Ureter (tissue), 1 donor: ENCODE measurements at places on chromosomes 5 and 9. TPM values are rescaled to one million over a fixed set of nuclear protein-coding genes. Genes with fewer than 3 reads are reported as not detected.

GRCh38 chr5:54249210-54250028 lies 61.0 kb downstream of the ARL15 start:
- DNase-seq: no peak

GRCh38 chr9:89077519-89077918 lies 86.3 kb downstream of the S1PR3 start:
- DNase-seq: no peak

- DNase-seq: no peak
Observed at GRCh38 chr5:91176288-91177016, 206.7 kb downstream of the ARRDC3 start.

DNA sequence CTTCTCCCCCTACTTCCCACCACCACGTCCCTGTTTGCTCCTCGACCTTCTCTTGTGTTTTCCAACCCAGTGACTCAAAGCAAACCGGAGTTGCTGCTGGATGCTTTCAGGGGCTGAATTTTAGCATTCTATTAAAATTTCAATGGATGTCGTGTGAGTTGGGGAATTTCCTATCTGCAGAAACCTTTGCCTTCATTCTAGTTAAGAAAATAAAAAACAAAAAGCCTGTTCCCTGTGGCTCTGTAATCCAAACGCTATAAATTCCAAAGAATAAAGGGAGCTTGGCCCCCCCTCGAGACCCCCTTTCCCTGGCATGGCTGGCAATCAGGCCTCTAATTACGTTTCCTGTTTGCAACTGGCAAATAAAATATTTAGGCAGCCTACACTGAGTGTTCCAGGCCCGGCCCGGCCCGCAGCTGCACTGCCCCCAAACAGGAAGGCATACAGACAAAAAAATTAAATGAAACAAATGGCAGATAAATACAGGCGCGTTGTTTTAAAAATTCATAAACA lies 139.4 kb upstream of the PPP1R26 start:
- DNase-seq: no peak

- no peak for DNase-seq
Observed at GRCh38 chr9:115674091-115674490, 479.5 kb upstream of the PAPPA start.

GRCh38 chr9:76629205-76629990 lies 134.8 kb upstream of the PCA3 start:
- no peak for DNase-seq

DNA sequence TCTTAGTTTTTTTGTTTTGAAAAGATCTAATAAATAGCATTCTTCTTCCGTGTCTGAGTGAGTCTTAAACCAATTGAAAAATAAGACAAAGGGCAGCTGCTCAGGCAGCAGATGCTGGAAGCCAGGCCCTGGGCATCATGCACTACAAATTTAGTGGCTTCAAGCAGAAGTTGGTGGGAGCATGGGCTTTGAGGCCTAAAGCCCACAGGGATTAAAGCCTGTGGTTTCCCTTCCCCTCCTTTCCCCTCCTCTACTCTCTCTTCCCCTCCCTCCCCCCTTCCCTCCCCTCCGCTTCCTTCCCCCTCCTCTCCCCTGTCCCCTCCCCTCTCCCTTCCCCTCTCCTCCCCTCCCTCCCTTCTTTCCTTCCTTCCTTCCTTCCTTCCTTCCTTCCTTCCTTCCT lies 20.1 kb upstream of the KIF4B start:
- no peak for DNase-seq

DNA sequence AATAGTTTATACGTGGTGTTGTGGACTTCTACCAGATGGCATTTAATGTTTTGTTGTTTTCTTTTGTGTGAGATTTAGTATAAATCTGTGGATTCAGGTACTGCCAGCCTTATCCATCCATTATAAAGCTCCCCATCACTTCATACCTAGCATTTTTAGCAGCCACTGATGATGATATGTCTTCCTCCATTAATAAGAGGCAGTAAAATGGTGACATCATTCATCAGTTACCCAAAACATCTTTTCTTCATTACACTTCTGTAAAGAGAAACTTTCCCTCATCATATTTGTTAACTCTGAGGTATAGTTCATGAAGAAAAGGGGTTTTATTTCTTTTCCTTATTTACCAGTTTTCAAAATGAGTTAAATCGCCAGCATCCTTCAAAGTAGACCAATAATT lies 19.4 kb downstream of the CHD1 start:
- no peak for DNase-seq

- no peak for DNase-seq
Observed at GRCh38 chr5:2112173-2113025, 229.7 kb upstream of the IRX4 start.

MCIDAS gene
- 2.7 TPM for total RNA-seq

DRD1 gene
- total RNA-seq: 2.9 TPM

MAMDC4 gene
- 10.7 TPM for total RNA-seq

SIT1 gene
- total RNA-seq: 0.52 TPM
